Placental epithelial cell (primary cell): ENCODE measurements at places on chromosomes 13 and 19. TPM values are rescaled to one million over a fixed set of nuclear protein-coding genes. Genes with fewer than 3 reads are reported as not detected.

Gene C19orf73
- total RNA-seq = 1.2 and 1.3 TPM in 2 replicates

Gene ZNF534
- total RNA-seq = not detected in 2 replicates

Gene ZNF729
- total RNA-seq = under 0.01 TPM in 1 of 2 replicates, not detected in the other

Gene METTL21C
- 0.39 TPM in 1 of 2 replicates, not detected in the other for total RNA-seq

Gene LGALS14
- total RNA-seq = not detected in 2 replicates

Gene TEX29
- total RNA-seq = 0.79 TPM in 1 of 2 replicates, not detected in the other

Gene ZNF708
- total RNA-seq = 11.3 and 16.5 TPM in 2 replicates

Gene SIGLECL1
- total RNA-seq = not detected in 2 replicates

Gene TBC1D17
- total RNA-seq = 23.6 and 30.3 TPM in 2 replicates

Gene MEF2B
- 0.39 TPM in 1 of 2 replicates, not detected in the other for total RNA-seq

Gene SAMD1
- total RNA-seq = 24.8 and 31.8 TPM in 2 replicates

Gene SLC7A9
- 0.39 TPM in 1 of 2 replicates, not detected in the other for total RNA-seq

Gene SLC27A5
- total RNA-seq = 4.4 and 6.3 TPM in 2 replicates

Gene WDR88
- total RNA-seq = not detected in 2 replicates

Gene CBLC
- total RNA-seq = 5.5 and 6.3 TPM in 2 replicates

Gene FOXA3
- total RNA-seq = not detected in 2 replicates

Gene ZNF582
- total RNA-seq = 3.3 and 3.9 TPM in 2 replicates

Gene PCDH9
- 25.8 and 49.9 TPM in 2 replicates for total RNA-seq

Gene APOE
- 3.9 and 22.0 TPM in 2 replicates for total RNA-seq

Gene NUDT19
- total RNA-seq = 8.2 and 14.9 TPM in 2 replicates

Gene SLC17A7
- under 0.01 TPM in 1 of 2 replicates, not detected in the other for total RNA-seq

Gene DCT
- total RNA-seq = 0.11 and 0.39 TPM in 2 replicates

Gene CLEC17A
- total RNA-seq = not detected in 2 replicates
